ENCODE measurements at places on chromosomes 7 and 10.

DNA sequence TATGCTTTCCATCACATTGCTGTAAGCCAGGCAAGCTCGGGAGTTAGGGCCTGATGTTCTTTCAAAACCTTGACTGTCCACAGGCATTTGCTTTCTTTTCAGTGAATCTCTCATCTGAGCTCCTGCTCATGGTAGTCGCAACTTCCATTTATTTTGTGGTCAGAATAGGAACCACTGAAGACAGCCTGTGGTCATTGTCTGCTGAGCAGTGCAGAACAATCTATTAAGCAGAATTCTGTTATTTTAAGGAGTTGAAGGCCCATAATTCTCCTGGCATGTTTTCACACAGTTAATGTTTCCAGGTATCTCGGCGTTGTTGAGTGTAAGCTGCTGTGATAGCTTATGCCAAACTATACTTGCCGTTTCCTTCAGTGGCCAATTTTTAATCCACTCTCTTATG lies 491.1 kb upstream of the AKR1E2 start:
- no peak overlapping the region for H3K27ac ChIP-seq
- no peak for DNase-seq
- no peak overlapping the region for H3K4me3 ChIP-seq
- no peaks in the 10 kb centered on the region for H3K4me1 ChIP-seq

DNA sequence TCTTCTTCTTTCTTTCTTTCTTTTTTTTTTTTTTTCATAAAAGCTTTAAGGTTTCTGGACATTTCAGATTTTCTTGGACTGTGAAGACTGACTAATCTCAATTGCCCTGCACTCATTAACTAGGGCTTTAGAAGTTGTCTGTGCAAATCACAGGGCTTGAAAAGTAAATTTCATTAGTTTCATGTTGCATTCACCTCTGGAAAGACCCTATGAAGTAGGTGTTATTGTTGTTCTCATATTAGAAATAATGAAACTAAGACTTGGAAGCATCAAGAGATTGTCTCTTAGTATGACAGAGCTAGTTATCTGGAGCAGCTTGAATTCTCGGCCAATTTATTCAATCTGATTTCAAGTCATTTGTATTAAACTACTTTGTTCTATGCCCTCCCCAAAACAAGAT lies 28.2 kb upstream of the SEMA3D start:
- H3K27me3 ChIP-seq, result no peaks in the 10 kb centered on the region
- H3K27ac ChIP-seq, result no peak overlapping the region
- no peaks in the 10 kb centered on the region for H3K4me1 ChIP-seq
- DNase-seq, result no peak

GRCh38 chr7:95794917-95795515 lies 22.7 kb downstream of the DYNC1I1 start:
- H3K27ac ChIP-seq, result no peak overlapping the region
- H3K4me1 ChIP-seq, result no peaks in the 10 kb centered on the region
- H3K27me3 ChIP-seq, result no peaks in the 10 kb centered on the region
- no peak for DNase-seq

GRCh38 chr10:125156196-125156595 lies 4.2 kb downstream of the CTBP2 start:
- H3K27ac ChIP-seq, result peak overlapping the region; percentile 23
- no peaks in the 10 kb centered on the region for H3K27me3 ChIP-seq
- peak; percentile 17 for DNase-seq

DNA sequence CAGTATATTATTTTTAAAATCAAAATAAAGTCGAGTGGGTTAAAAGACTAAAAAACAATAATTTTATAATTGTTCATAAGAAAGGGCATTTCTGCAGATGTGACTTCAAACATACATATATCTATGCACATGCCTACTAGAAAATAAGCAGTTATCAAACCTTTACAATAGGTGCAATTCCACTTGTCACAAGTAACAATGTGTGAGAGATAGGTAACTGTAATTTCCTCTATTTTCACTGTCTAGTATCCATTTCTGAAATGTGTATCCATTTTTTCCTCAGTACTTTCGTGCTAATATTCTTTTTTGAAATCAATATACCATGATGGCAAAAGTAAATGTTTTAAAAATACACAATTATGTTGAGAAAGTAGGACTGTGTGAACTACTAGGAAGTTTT lies 96.9 kb upstream of the GNAI1 start:
- H3K4me3 ChIP-seq, result no peak overlapping the region
- H3K4me1 ChIP-seq, result no peaks in the 10 kb centered on the region
- no peaks in the 10 kb centered on the region for H3K27me3 ChIP-seq
- no peak for DNase-seq
- no peaks in the 10 kb centered on the region for H3K36me3 ChIP-seq

- H3K4me1 ChIP-seq, result no peaks in the 10 kb centered on the region
- DNase-seq, result no peak
- no peak overlapping the region for H3K27ac ChIP-seq
- no peaks in the 10 kb centered on the region for H3K36me3 ChIP-seq
Observed at GRCh38 chr10:105793071-105793470, 1152.0 kb downstream of the SORCS3 start.

DNA sequence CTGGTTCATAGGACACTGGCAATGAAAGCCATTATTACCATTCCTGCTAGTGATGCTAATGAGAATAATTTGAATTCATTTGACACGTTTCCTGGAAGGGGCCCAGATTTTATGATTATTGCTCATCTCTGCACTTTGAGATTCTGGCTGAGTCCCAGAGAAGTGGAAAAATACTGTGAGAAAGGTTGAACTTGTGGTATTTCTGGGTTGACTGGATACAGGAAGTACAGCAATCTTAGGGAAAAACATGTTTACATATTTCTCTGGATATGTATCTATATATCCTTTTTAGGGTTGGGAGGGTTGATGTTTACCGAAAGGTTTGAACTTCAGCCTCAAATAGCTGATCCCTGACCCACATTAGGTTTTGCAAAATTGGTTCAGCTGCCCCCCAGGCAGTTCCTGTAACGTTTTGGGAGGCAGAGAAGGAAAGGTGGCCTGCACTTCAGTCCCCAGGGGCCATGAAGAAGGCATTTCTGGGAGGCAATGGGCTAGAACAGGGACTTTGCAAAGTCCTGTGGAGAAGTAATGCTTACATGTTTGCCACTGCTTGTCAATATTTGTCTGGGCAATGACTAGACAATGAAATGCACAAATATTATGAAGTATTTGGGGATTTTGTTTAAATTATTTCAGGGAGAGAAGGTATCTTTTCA lies 253.7 kb upstream of the PITRM1 start:
- DNase-seq, result no peak
- no peaks in the 10 kb centered on the region for H3K27me3 ChIP-seq
- peaks cover 5% of the 10 kb centered on the region for H3K4me1 ChIP-seq
- peak overlapping the region; percentile 44 for H3K27ac ChIP-seq

DNA sequence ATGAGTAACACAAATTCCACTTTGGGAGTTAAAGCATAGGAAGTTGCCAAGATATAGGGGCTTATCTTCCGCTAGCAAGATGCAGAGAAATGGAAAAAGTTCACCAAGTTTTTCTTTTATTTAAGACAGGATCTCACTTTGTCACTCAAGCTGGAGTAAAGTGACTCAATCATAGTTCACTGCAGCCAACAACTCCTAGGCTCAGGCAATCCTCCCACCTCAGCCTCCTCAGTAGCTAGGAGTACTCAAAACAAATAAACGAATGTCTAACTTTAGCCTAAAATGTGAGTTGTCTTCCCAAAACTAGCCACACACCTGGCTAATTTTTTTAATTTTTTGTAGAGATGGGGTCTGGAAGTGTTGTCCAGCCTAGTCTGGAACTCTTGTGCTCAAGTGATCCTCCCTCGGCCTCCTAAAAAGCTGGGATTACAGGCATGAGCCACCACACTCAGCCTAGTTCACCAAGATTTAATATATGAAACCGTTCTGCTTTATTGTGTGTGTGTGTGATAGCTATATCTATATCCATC lies 9.9 kb downstream of the VIM start:
- no peak overlapping the region for H3K4me3 ChIP-seq
- no peaks in the 10 kb centered on the region for H3K4me1 ChIP-seq
- peak overlapping the region; percentile 66 for H3K27ac ChIP-seq
- no peaks in the 10 kb centered on the region for H3K36me3 ChIP-seq

- no peak overlapping the region for H3K4me3 ChIP-seq
- H3K27me3 ChIP-seq, result no peaks in the 10 kb centered on the region
Observed at GRCh38 chr10:86077871-86078638, 288.5 kb downstream of the GRID1 start.

DNA sequence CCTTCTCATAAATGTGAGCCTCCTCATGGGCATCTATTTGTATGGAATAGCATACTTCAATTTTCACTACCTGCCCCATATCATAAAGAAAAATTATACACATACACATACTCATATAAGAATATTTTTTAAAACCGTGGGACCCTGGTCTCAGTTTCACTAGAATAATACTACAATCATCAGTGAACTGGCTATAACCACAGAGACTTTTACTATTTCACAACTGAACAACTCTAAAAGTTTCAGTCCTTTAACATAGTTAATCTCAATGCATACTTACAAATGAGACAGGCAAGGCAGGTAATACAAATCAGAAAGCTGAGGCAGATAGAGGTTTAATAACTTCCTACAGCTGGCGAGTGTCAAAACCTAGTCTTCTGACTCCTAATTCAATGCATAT lies 83.1 kb downstream of the LRRN3 start:
- no peaks in the 10 kb centered on the region for H3K27me3 ChIP-seq
- no peaks in the 10 kb centered on the region for H3K4me1 ChIP-seq
- no peaks in the 10 kb centered on the region for H3K36me3 ChIP-seq
- no peak overlapping the region for H3K4me3 ChIP-seq
- no peak for DNase-seq
- no peak overlapping the region for H3K27ac ChIP-seq

- no peak overlapping the region for H3K27ac ChIP-seq
- no peak for DNase-seq
- no peak overlapping the region for H3K4me3 ChIP-seq
- H3K4me1 ChIP-seq, result peaks cover 6% of the 10 kb centered on the region
- H3K36me3 ChIP-seq, result no peaks in the 10 kb centered on the region
- no peaks in the 10 kb centered on the region for H3K27me3 ChIP-seq
Observed at GRCh38 chr7:2154121-2154520, 78.6 kb downstream of the MAD1L1 start.

- no peaks in the 10 kb centered on the region for H3K27me3 ChIP-seq
- H3K36me3 ChIP-seq, result no peaks in the 10 kb centered on the region
- H3K4me3 ChIP-seq, result no peak overlapping the region
- no peak for DNase-seq
Observed at GRCh38 chr7:134120405-134120804, 6.7 kb upstream of the LRGUK start.

All from breast epithelium (tissue), 4 donors.